ENCODE measurements at places on chromosomes 11 and 22.

DNA sequence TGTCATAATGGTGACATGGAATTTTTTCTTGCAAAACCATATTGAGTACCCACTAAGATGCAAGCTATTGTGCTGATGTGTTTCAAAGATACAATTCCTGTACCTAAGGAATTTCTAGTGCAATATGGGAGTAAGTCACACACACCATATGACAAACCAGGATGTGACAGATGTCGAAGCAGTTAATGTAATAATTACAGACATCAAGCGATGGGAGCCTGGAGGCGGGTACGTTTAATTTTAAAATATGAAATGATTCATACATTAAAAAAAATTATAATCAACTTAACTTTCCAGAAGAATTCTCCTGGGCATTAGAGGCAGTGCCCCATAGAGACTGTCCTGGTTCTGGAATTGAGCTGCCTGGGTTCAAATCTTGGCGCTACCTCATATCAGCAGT is 6.0 kb downstream of the SYCE3 start:
- DNase-seq: no peak

- peak; percentile 30 for DNase-seq
These were observed 8.4 kb downstream of the LRRC10B start for GRCh38 chr11:61516675-61517572.

DNA sequence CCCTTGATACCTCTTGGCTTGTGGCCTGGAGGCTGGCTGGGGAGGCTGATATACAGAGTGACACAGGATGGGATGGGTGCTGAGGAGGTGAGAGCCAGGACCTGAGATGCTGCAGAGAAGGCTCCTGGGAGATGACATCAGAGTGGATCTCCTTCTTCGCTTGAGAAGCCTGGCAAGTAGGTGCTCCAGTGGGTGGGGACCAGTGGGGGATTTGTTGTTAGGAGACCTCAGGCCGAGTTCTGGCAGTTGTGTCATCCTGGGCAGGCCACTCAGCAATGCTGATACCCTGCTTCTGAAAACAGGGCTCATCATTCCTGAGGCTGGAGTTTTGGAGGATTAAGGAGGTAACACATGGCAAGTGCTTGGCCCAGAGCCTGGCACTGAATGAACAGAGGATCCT is 1.9 kb upstream of the NDUFV1 start:
- DNase-seq: no peak

DNA sequence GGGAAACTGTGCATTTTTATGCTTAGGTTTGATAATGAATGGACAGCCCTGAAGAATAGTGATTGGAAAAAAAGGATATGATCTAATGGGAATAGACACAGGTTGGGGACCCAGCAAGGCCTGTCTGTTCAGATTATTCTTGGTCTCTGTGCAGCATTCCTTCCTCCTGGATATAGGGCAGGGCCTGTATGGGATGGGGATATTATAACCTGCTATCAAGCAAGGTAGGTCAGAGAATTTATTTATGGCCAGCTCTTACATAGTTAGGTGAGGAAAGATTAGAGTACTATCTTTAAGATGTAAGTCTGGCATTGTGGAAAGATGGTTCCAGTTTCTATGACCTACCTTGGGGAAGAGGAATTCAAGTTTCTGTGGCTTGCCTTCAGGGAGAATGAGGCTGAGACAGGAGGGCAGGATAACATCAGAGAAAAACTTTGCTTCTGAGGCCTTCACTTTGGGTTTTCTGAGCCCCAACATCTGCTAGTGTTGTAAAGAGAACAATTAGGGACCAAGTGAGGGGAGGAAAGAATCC is 8.5 kb upstream of the BIRC2 start:
- DNase-seq: no peak

DNA sequence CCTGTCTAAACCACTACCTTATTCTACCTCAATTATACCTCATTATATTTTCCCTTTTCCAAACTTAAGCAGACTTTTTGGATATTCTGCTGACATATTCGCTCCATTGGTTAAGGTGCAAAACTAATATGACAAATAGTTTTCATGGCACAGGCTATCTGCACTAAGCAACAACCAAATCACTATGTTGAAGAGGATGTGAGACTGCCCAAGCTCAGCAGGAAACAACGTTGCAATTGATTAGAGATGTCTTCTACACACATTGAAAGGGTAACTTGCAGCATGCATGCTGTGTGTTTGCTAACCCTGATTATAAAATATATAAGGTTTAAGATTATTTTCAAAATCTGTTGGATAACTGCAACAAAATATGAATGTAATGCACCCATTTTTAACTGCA is 61.6 kb downstream of the STK33 start:
- no peak for DNase-seq

DNA sequence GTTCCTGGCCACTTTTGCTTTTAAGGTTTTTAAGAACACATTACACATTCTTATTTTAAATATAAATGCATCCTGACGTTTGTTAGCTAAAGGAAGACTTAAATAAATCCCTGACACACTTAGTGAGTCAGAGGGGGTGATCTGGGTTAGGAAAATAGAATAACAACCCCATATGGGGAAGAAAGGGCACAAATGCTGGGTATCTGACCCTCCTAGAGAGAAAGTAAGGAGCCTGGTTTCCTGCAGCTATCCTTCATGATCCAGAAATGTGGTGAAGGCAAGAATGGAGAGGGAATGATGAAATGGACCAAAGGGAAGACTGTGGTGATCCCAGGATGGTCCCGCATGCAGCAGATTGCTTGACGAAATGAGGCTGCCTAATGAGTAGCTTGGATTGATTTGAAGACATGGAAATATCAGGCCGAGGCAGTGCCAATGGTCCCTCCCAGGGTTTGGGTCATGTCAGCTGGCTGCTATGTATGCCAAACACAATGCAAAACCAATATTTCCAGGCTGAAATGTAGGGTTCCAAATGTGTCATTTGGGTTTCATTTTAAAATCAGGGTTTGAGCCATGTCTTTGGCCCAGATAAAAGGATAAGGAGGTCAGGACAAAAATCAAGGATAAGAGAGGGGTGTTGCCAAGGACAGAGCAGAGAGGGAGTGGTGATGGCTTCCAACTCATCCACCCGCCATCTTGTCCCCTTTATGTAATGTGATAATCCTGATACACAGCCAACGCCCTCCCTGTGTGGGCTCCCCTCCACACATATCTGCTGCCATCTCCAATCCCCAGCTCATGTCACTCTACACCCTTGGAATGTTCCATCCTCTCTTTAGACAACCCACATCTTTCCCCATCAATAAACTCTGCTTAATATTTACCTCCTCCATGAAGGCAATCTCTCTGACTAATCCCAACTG is 135.1 kb upstream of the PITPNB start:
- no peak for DNase-seq

GRCh38 chr11:123741159-123742030 is at the start of gene ZNF202:
ZNF202 (minus strand) TSS chr11:123741660; CDS start chr11:123730888, 10,772 bp downstream.
- DNase-seq: peak; percentile 88

- DNase-seq: no peak
These were observed 4.3 kb downstream of the PPM1F start for GRCh38 chr22:21948390-21948789.
